ENCODE measurements at places on chromosomes 16 and 17.

- DNase-seq = no peak
Observed at GRCh38 chr17:79160980-79161636, 86.5 kb downstream of the ENGASE start.

GRCh38 chr16:69225121-69225520 lies 38.2 kb downstream of the SNTB2 start:
- DNase-seq = no peak

DNA sequence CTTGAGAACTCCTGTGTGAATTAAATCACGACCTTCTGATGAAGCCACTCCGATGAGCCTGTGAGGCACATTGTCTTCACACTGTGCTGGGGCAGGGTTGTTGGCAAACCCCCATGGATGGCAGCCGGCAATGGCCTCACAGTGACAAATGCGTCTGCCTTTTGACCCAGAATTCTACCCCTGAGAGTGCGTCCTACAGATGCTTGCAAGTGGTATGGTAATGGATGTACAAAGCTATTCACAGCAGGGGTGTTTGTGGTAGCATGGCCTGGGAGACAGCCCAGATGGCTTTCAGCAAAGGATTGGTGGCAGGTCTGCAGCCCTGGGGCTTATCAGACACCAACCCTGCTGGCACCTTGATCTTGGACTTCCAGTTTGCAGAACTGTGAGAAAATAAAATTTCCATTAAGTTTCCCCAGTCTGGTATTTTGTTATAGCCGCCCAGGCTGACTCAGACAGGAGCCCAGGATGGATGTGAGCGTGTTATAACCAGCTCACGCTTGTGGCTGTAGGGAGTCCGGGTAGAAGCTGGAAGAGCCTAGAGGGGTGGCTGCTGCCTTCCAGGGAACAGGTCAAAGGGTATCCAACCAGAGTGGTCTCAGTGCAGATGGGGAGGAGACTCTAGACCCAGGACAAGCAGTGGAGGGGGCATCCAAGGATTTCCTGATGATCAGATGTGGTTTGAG lies 10.1 kb downstream of the AFMID start:
- DNase-seq = peak; percentile 16

DNA sequence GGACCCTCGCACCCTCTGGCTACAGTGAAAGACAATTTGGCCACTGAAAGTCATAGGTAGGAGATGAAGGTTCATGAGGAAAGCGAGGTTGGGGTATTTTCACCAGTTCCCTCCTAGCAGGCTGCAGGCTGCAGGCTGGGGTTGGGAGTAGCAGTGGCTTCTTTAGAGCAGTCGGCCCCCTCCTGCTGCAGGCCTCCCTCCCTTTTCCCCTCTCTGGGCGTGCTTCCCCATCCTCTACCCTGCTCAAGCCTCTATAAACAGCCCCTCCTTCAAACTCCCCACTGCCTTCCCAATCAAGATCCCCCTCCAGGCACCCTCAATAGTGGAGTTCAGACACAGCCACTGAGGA lies 41.8 kb downstream of the GAS7 start:
- DNase-seq = no peak

DNA sequence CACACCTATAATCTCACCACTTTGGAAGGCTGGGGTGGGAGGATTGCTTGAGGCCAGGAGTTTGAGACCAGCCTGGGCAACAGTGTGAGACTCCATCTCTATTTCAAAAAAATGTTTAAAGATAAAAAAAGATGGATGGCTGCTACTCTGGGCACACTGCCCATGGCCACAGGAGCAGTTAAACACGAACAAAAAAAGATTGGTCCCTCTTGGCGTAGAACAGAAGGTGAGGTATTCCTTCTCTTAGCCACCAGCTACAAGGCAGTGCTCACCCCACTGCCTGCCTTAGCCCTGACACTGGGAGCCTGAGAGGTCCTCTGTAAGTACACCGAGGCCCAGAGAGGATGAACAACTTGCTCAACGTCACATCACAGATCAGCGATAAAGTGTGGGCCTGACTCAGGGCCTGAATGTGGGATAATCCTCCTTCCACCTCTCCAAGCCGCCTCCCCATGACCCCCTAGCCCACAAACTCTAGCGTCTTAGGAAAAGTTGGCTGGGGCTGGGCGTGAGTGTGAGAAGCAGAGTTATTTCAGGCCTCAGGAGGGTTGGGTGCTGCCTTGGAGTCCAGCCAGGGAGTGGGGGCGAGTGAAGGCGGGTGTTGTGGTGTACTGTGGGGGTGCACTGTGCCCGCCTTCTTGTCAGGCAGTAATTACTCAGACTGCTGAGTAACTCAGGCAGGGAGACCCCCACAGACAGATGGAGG lies 2.3 kb upstream of the DPH1 start:
- no peak for DNase-seq

DNA sequence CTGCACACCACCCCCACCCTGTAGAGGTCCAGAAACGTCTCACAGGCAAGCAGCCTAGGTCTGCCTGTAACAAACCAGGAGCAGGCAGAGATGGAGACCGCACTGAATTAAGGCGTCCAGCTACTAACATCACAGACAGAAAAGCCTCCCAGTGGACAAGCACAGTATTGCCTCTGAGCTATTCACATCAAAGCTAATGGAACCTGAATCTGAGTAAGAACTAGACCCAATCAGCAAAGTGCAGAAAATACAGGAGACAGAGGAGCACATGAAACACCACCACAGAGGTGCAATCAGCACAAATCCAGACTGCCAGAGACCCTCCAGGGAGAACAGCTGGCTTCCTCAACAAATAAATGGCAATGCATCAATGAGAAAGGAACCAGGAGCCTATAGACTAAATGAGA lies 22.2 kb upstream of the PEMT start:
- DNase-seq = peak; percentile 84

- peak; percentile 38 for DNase-seq
Observed at GRCh38 chr16:56547120-56547948, 17.5 kb upstream of the MT4 start.

- peak; percentile 26 for DNase-seq
Observed at GRCh38 chr17:69857412-69857835, 217.6 kb upstream of the KCNJ16 start.
